ENCODE measurements at places on chromosomes 1 and 21.

- no peak for DNase-seq
These were observed 9.0 kb downstream of the NPR1 start for GRCh38 chr1:153687346-153688125.

- DNase-seq: peak; percentile 53
These were observed 1.6 kb downstream of the TENT5C start for GRCh38 chr1:117607471-117607870.

DNA sequence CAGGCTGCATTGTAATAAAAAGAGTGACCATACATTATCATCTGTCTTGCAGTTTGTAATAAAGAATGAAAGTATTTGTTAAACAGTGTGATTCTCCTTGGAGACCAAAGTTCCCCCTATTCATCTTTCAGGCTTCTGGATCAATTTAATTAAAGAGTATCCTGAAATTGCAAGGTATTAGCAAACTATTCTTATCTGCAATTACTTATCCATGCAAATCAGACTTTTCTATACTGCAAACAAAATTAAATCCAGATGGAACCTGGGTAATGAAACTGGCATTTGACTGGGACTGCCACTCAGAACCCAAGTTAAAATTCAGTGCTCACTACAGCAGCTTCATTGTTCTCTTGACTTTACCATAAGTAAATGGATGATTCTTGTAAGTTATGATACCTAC lies 37.1 kb downstream of the JAK1 start:
- DNase-seq: no peak

DNA sequence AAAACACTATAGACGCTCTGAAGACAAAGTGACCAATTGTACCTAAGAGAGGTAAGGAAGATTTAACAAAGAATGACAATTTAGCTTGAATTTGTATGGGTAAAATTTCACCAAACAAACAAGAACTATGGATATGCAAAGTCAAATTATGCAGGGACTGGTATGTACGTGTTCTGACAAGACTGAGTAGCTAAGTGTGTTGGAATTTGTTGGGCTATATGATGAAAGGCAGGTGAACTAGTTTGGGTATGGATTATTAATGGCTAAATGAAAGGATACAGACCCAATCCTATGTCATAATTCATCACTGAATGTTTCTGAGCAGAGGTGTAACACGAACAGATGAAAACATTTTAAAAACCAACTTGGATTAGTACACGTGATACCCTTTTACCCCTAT lies 7.6 kb downstream of the DNTTIP2 start:
- DNase-seq: no peak

DNA sequence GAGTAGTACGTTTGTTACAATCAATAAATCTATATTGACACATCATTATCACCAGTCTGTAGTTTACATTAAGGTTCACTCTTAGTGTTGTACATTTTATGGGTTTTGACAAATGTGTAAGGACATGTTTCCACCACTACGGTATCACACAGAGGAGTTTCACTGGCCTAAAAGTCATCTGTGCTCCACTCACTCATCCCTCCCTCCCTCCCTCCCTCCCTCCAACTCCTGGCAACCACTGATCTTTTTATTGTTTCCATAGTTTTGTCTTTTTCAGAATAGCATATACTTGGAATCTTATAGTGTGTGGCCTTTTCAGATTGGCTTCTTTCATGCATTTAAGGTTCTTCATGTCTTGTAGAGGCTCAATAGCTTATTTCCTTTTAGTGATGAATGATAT lies 44.1 kb upstream of the RHOU start:
- no peak for DNase-seq

- DNase-seq: no peak
These were observed 130.2 kb downstream of the DUSP10 start for GRCh38 chr1:221611656-221612046.

GRCh38 chr21:34865400-34866241 lies 183.5 kb downstream of the RUNX1 start:
- no peak for DNase-seq

GRCh38 chr1:41623736-41624135 lies 139.3 kb upstream of the EDN2 start:
- no peak for DNase-seq

DNA sequence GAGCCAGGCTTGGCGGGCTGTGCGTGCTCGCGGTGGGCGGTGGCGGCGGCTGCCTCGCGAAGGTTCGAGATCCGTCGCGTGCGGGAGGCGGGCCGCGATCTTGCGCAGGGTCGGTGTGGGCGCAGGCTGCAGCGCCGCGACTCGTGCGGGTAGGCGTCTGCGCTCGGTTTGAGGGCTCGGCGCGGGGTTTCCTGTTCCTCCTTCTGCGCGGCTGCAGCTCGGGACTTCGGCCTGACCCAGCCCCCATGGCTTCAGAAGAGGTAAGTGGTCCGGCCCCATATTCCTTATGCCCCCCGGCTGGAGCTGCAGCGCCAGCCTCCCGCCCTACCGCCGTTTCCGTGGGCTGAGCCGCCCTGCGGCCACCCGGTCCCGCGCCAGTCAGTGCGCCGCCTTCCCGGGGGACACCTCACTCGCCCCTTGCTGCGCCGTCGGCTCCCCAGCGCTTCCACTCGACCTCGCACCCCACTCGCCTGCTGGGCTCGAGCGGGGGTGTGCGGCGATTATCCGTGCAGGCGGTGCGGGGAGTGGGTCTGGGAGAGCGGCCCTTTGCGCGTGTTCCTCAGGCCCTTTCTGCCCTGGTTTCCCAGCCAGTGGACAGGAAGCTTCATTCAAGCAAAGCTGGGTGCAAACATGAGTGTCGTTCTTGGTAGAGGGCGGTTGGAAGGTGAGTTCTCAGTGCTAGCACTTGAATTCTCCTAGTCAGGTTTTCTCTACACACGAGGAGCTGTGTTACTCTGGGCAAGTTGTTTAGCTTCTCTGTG lies at the start of gene CACYBP:
Gene CACYBP (plus strand): TSS at position 12 of the 761 bp plus-strand sequence. CDS start 234 bp downstream, at position 246.
- DNase-seq: no peak

GRCh38 chr1:22920026-22920733 lies 52.5 kb downstream of the LACTBL1 start:
- DNase-seq: no peak

DNA sequence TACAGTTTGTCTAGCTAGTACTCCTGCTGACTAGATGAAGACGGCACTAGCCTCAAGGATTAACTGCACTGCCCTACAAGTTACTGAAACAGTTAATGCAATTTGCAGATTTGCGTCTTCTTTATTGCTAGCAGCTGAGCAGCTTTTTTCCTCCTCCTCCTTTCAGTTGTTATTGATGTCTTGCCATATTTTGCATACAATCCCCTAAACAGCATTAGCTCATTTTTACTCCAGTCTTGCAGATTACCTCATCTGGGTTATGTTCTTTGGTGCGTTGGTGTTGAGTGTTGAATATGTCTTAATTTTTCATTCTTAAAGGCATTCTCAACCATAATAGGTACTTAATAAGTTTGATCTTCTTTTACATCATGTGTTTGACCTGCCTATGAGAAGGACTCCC lies 363.4 kb upstream of the LYPLAL1 start:
- DNase-seq: no peak

DNA sequence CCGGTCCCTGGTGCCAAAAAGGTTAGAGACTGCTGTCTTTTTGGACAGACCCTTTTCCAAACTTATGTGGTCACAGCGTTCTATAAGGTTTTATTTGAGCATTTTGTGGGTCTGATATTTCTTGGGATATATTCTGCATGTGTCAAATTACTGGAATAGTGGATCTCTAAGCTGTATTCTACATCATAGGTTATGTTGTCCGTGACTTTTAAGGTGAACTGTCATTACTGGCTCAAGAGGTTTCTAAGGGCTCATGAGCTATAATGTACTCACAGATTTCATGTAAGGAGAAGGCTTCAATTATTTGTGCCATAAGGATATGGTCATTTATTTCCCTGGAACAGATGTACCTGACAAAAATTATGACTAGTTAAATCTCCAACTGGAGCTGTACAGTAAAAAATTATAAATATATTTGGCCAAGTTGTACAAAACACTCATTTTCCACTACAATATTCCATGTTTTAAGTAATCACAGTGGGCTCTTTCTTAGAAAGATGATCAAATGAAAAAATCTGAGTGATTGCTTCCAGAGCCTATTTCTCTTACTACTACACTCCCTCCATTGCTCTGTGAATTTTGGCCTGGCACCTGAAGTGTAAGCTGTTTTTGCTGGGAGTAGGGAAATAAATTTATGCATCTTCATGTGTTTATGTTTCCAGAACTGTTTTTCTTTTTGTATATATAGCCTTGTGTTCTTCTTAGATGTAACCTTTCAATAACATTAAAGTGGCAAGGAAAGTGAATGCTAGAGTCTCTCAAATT lies 538.1 kb upstream of the ZRANB2 start:
- DNase-seq: no peak

DNA sequence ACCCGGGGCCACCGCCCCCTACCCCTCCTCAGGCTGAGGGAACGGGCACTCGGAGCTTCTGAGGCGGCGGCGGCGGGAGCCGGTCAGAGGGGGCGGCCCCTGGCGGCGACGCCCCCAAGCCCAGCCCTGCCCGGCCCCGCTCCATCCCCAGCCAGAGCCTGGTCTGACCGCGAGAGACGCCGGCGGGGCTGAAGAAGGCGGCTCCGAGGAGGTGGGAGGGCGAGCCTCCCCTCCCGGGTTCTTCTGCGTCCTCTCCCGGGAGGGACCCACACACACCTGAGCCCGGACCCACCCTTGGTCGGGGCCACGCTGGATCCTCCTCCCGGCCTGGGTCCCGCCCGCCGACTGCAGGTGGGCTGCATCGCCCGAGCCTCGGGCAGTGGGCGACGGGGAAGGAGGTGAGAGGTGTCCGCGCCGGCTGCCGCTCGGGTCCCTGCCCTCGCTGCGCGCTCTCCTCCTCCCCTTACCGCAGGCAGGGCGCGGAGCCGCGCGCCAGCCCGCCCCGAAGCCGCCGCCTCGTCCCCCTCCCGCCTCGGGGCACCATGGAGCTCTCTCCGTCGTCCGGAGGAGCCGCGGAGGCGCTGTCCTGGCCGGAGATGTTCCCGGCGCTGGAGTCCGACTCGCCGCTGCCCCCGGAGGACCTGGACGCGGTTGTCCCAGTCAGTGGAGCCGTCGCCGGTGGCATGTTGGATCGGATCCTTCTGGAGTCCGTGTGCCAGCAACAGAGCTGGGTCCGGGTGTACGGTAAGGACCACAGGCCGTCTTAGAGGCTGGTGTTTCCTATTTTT lies at the start of gene RASAL2:
Gene RASAL2 (plus strand): TSS at position 154 of the 788 bp plus-strand sequence. CDS start 389 bp downstream, at position 543.
- no peak for DNase-seq

DNA sequence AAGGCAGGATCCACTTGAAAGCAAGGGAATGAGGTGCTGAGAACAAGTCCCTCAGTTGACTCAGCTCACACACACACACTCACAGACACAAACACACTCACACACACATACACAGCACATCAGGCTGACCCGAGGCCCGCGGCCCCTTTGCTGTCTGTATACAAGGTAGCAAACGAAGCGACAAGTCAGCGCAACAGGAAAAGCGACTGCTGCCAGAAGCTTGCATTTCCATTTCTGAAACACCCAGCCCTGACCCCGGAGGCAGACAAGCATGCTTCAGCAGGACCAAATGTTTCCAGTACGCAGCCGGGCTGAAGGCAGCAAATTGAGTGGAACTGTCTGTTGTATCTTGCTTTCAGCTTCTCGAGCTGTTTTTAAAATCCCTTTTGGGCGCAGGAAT lies 501.6 kb downstream of the NPHP4 start:
- no peak for DNase-seq

GRCh38 chr1:115466433-115466832 lies 128.4 kb upstream of the NGF start:
- no peak for DNase-seq

- DNase-seq: peak; percentile 68
These were observed 19.5 kb upstream of the NCMAP start for GRCh38 chr1:24536391-24536840.

DNA sequence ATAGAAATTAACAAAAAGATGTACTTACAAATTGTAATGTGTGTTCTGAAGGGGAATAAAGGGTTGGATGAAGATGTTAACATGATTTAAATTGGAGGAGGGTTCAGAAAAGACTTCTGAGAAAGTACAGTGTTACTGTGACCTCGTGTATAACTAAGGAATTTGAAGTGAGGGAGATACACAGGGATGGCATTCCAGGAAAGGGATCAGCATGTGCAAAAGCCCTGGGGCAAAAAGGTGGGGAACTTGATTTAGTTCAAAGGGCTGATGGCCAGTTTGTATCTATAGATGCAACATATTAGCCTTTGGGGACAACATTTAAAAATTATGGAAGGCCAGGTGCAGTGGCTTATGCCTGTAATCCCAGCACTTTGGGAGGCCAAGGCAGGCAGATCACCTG lies 33.3 kb upstream of the DEGS1 start:
- no peak for DNase-seq

DNA sequence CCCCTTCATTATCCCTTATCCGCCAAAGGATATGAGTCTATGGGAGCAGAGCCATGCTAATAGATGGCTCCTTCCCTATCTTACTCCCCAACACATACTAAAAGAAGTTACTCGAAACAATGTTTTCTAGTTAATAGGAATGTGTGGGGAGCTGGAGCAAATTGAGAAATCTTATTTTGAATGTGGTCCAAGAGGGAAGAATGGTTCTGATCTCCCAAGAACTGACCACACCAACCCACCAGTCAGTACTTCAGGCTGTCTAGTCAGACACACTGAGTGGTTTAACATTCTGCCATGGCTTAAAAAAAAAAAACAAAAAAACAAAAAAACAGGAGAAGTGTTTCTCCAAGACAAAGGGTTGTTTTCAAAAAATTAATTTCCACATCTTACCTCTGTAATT lies 31.5 kb upstream of the DNASE2B start:
- no peak for DNase-seq

- no peak for DNase-seq
These were observed 270.7 kb downstream of the KAZN start for GRCh38 chr1:14869187-14869586.

- no peak for DNase-seq
These were observed 15.4 kb upstream of the FRRS1 start for GRCh38 chr1:99781798-99782197.

GRCh38 chr1:53689736-53690326 lies 49.1 kb downstream of the GLIS1 start:
- no peak for DNase-seq

DNA sequence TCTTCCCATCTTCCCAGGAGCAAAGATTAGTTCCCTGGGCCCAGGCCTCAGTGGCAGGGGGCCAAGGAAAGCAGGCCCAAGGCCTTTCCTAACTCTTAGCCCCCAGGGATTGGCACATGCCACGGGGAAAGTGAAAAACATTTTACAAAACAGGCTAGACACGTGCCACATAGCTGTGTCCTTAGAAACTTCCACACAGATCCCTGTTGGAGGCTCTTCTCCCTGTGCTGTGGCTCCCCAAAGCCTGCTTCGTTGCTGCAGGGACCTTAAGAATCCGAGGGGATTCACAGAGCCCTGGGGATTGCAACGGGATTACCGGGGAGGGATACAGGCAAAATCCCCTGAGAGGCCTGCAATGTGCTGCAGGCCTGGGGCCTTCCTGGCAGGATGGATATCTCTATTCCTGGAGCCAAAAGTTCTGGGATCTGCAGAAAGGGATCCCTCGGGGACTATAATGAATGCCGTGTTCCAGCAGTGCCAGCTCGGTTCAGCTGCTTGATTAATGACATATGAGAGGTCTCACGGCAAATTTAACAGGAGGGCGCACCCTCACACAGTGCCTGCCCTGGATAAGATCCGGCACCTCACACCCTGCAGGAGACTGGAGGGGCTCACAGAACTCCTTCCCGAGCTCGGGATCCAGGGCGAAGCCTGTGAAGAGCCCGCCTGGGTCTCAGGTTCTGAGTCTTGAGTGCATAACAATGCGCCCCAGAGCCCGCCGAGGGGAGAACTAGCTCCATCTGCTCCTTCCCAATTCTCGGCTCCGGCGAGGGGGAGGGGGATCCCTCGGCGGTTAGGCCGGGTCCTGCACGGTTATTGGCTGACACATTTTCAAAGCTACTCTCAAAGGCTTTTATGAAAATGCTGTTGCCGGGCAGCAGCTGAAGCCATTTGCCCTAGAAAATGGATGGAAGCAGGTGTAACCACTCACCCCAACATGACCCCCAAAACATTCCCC lies 15.3 kb upstream of the RGS8 start:
- DNase-seq: no peak

All from effector memory CD8-positive, alpha-beta T cell (primary cell).